MG63 (cell line): ENCODE measurements at places on chromosomes 12 and 14. TPM values are rescaled to one million over a fixed set of nuclear protein-coding genes. Genes with fewer than 3 reads are reported as not detected.
A peak's percentile ranks its signal among the peaks of the same experiment; 100 is the strongest.

The SPTB gene
- 0.13 TPM in 1 of 2 replicates, not detected in the other for total RNA-seq

The LUM gene
- total RNA-seq = 69.9 and 94.9 TPM in 2 replicates

The ACOT4 gene
- total RNA-seq = 0.44 and 0.76 TPM in 2 replicates

The GRIP1 gene
- not detected in 2 replicates for total RNA-seq

The DPF3 gene
- 2.3 and 5.6 TPM in 2 replicates for total RNA-seq

DNA sequence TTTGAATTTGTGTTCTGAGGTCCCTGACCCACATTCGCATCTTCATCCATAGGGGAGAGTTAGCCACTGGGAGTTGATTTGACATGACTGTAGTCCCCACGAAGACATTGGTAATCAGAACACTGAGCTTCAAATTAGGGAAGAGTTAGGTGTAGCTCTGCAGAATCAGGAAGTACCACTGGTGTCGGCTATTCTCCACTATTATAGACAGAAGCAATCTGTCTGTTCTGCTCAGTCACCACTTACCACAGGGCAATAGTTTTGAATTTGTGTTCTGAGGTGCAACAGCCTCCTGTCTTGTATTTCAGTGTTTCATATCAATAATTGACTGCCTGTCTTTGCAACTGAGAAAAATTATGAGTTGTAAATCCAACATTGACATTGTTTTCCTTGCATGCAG lies 407.6 kb downstream of the LRFN5 start:
- DNase-seq = no peak

- DNase-seq = no peak
These were observed 14.2 kb downstream of the FAIM2 start for GRCh38 chr12:49889361-49890095.

- no peak for DNase-seq
These were observed 122.6 kb downstream of the RAD51B start for GRCh38 chr14:67942080-67942710.

- no peak for DNase-seq
These were observed 157.6 kb upstream of the MDGA2 start for GRCh38 chr14:47833011-47833410.

- DNase-seq = no peak
These were observed 27.8 kb downstream of the SLC25A47 start for GRCh38 chr14:100350986-100351385.

DNA sequence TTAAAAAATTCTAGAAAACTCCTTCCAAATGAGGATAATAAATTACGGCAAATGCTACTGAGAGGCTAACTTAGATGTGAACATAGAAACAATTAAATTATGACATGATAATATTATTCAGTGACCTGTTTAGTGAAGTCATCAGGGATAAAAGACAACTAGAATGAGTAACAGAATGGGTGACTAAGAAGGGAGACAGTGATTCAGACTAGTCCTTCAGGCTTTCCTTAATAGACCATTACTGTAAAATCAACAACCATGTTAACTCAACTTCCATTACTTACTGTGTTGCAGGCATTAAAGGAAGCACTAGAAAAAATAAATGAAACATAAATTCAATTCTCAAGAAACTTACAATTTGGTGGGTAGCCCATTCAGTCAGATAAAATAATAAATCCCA lies 543.9 kb upstream of the LRFN5 start:
- DNase-seq = no peak

DNA sequence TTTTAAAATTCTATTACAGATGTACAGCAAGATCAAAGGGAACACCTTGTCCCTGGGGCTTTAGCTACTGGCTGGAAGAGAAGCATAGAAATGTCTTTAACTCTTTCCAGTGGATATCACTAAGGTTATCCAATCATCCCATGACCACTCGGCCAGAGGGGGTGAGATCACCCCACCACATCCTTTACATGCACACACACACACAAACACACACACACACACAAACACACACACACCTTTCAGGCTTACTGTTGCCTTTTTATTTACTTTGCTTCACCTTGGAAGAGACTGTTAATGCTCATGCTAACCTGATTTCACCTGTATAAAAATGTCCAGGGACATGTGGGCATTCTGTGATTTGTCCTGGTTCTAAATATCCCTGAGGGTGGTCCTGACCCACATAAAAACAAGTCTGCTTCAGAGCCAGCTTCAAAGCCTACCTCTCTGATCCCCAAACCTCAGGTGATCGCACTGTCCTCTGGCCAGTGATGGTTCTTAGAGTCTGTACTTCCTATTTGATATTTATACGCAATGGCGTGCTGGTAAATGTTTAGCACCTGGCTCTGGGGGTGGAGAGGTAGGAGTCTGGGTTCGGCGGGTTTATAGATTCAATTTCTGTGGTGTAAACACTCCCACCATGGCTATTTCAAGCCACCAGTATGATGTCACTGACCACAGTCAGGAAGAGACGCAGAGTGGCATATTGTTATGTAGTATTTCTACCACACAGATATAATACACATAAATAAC lies 166.1 kb upstream of the EEA1 start:
- no peak for DNase-seq

DNA sequence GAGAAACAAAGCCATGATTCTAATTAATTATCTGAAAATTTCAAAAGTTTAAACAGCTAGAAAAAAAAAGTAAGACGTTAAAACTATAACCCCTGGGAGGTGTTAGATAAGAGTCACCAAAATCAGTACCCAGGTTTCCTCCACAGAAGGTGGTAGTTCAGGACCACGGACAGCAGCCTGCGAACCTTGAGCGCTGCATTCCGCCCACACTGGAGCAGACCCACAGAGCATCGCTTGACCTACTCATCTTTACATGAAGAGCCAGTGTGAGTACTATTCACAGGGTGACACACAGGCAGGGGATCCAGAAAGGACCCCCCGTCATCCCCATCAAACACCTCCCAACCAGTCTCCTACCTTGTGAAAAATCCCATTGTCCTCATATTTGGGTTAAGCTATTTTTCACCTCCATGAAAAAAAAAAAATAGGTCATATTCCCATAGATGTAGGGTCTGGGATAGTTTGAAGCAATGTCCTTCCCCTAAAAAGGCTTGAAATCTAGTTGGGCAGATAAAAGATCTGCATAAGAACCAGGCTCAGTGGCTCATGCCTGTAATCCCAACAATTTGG lies 8.8 kb upstream of the CHGA start:
- DNase-seq = no peak

GRCh38 chr14:38047195-38047902 lies 160.4 kb upstream of the SSTR1 start:
- no peak for DNase-seq

DNA sequence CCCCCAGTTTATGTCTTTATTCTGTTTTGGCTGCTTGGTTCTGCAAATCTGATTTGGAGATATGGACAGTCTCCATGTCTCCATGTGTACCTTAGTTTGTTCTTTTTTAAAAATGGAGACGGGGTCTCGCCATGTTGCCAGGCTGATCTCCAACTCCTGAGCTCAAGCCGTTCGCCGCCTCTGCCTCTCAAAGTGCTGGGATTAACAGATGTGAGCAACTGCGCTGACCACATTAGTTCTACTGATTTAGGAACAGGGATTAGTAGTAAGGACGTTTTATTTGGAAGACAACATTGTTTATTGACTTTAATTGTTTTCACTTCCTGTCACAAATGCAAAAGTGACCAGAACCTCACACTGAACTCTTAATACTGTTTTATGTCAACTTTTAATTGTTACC lies 14.7 kb downstream of the AEBP2 start:
- DNase-seq = no peak

- peak; percentile 77 for DNase-seq
These were observed 18.1 kb downstream of the SSH1 start for GRCh38 chr12:108839018-108839889.

DNA sequence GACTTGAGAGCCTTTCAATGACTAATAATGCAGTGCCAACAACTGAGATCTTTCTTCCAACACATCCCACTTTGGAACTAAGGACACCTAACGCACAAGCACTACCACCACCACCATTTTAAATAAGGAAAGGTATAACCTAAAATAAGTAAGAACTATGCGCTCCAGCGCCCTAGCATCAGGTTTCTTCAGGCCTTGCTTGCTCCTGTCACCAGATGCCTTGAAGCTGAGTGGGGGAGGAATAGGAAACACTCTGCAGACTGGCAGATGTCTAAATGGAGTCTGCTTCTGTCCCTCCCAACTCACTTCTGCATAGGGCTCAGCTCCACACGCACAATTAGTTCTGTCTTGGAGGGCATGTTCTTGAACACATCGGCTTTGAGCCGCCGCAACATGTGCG lies 15.1 kb downstream of the CHD4 start:
- no peak for DNase-seq

- no peak for DNase-seq
These were observed 6.1 kb upstream of the DENND5B start for GRCh38 chr12:31597066-31597465.

DNA sequence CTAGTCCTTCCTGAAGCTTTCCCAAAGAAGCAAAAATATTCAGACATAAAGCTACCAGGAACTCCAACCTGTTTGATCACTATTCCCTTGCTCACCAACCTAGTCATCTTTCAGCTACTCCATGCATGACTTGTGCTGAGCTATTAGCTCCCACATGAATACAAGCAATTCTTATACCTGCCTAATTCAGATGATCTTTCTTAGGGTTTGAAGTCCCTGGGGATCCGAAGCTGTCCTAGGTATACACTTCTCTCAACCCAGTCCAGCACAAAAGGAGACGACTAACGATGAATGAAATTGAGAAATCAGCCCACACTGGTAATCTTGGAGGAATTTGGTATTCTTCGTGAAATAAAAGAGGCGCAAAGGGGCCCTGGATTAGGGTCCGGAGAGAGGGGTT lies 631 bp upstream of the PTGR2 start:
- no peak for DNase-seq

- DNase-seq = no peak
These were observed 90.0 kb upstream of the SLC38A4 start for GRCh38 chr12:46915836-46916235.

GRCh38 chr12:103852498-103852997 lies 11.5 kb upstream of the NT5DC3 start:
- no peak for DNase-seq

DNA sequence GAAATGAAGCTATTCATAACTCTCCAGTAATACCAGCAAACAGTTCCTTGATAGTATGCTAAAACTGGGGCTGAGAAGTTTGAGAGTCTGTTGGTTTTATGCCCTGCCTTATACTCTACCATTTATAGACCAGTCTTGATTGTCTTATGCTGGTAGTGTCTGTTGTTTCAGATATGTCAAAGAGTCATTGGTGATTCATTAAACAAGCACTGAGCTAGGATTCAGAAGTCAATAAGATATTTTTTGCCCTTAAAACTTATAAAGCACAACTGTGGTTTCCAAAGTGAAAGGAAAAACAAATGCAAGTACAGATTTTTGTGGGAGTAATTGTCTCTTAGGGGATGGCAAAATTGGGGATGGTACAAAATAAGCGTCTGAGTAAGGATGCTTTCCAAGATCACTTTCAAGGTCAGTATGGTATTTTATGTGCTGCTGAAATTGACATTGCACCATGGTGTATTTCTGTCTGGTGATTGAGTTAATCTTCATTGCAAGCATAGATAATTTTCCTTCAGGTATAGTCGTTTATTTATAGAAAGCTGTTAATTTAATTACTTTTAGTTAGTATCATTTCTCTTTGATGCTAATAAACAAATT lies 289.5 kb upstream of the E2F7 start:
- DNase-seq = no peak

GRCh38 chr12:111519083-111519482 lies 80.0 kb downstream of the ATXN2 start:
- DNase-seq = no peak

GRCh38 chr14:77598366-77599070 lies 17.9 kb downstream of the SPTLC2 start:
- no peak for DNase-seq
